ENCODE measurements at places on chromosomes 13 and 19.
A peak's percentile ranks its signal among the peaks of the same experiment; 100 is the strongest.

GRCh38 chr19:5984600-5984999, 6.7 kb upstream of the RANBP3 start:
- no peak for DNase-seq

GRCh38 chr13:45691667-45692066, 10.5 kb upstream of the CBY2 start:
- no peak for DNase-seq

GRCh38 chr13:63882052-63882451, 2466.4 kb upstream of the PCDH20 start:
- DNase-seq: no peak

- no peak for DNase-seq
Observed at GRCh38 chr13:37069597-37070103, 10.2 kb upstream of the SUPT20H start.

DNA sequence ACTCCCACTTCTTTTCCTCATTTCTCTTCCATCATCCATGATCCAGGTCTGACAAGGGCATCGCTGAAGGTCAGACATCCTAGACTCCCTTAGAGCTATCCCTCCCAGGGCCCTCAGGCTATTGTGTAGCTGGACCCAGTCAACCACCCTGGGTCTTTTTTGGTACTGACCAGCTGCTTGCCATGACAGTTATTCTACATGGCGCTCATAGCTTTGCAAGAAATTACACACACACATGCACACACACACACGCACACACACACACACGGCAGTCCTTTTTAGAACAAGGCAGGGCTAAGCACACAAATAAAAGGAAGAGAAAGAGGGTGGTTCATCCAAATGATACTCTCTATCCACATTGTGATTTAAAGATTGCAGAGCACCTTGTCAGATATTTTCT, 18.3 kb downstream of the SIAH3 start:
- no peak for DNase-seq

GRCh38 chr19:11053817-11054195, 35.5 kb upstream of the LDLR start:
- no peak for DNase-seq

DNA sequence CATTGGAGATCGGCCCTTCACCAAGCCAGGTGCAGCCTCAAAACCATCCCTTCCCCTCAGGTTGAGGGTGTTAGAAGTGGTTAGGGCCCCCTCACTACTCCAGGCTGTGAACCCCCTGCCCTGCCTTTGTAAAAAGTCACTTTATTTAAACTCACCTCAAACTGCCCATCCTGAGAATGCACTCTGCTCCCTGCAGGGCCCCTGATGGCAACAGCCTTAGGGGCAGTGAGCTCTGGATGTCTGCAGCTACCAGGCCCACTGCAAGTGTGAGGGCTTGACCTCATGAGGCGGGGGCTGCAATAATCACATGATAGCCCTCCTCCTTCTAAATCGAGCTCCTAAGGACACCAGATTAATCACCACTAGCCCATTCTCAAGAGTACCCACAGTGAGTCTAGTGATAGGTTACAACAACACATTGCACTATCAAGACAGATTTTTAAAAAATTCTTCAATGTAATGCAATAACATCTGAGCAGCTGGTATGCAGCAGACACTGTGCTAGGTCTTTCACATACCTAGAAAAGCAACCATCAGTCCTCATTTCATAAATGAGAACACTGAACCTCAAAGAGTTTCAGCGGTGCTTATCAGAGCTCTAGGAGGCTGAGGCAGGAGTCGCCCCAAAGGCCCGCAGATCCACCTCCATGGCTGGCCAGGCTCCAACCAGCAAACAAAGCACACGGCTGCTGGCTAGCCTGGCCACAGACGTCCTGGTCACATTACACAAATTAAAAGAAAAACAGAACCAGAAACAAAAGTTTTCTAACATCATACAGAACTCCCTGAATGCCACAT, 26.0 kb downstream of the SLC7A1 start:
- no peak for DNase-seq

DNA sequence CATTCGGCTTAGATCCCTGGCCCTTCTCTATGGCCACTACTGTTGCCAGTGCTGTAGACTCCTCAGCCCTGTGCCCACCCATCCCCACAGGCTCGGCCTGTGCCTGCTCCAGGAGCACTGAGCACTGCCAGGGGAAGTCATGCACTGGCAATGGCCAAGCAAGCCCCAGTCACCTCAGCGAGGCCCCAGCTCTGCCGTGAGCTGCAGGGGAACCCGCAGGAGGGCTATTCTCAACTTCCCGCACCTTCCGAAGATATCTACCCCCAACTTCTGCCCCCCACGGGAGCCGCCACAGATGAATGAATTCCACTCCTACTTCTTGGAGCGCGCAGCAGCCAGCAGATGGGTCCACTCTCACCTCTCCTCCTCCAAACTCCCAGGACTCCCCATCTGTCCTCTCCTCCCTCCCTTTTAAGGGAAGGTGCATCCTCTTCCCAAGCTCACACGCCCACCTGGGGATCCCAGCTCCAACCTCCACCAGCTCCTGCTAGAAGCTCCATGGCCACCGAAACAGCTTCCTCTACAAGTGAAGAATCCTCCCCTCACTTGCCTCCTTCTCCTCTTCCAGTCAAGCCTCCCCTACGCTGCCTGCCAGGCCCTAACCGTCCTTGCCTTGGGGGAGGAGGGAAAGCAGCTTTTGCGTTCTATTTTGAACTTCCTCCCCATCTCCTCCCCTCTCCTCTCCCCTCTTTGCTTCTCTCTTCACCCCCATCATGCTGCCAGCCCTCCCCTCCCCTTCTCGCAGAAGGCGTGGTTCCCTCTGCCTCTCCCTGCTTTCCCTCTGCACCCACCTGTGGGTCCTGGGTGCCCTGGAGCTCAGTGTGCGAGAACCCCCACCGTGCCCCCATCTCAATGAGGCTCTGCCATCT, 52.2 kb downstream of the PEPD start:
- DNase-seq: no peak

DNA sequence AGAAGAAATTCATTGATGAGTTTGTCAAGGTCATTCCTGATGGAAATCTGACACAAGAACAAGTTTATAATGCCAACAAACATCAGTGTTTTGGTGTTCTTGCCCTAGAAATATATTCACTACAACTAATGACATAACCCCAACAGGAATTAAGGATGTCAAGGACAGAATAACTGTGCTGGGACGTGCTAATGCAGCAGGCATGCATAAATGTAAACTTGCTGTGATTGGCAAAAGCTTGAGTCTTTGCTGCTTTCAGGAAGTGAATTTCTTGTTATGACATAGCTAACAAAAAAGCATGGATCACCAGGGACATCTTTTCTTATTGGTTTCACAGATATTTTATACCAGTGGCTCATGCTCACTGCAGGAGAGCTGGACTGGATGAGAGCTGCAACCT, 144.6 kb downstream of the KCTD12 start:
- DNase-seq: peak; percentile 78

DNA sequence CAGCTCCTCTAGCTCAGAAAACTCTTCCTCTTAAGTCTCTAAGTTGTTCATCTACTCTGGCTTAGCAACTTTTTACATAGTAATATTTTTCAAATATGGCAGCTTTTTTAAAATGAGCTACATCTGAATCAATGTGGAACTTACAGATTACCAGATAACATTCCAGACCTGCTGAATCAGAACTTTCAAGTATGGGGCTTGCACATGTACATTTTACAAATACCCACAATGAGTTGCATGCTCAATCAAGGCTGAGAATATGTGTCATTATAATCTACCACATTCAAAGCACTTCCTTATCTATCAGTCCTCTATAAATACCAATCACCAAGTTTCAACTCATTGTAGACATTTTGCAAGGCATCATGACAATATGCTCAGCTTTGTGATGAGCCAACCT, 383.1 kb downstream of the FGF14 start:
- no peak for DNase-seq

DNA sequence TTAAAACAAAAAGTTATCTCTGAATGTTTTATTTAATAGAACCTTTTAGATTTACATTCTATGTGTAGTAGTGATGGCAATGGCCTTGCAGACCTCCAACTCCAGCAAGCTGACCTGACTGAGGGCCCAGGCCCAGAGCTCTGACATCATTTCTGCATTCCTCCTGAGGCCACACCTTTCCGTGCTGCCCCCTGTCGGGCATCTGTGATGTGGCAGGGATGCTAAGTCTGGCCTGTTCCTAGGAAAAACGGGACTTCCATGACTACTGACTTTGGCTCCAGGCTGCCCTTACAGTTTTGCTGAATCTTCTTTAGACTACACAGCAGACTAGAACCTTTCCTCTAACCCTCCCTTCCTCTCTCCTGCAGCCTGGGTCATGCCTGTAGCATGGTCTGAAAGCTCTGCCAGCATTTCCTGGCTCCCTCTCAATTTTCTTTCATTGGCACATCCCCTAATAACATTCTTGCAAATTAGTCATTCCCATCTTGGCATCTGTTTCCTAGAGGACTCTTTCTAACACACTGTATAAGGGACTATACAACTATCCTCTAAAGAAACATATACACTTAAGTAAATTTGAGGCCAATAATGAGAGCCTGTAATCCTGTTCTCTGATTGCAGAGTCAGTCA, 249.1 kb downstream of the GPC5 start:
- peak; percentile 12 for DNase-seq
